ENCODE measurements at places on chromosomes 5 and 9. TPM values are rescaled to one million over a fixed set of nuclear protein-coding genes. Genes with fewer than 3 reads are reported as not detected.

DNA sequence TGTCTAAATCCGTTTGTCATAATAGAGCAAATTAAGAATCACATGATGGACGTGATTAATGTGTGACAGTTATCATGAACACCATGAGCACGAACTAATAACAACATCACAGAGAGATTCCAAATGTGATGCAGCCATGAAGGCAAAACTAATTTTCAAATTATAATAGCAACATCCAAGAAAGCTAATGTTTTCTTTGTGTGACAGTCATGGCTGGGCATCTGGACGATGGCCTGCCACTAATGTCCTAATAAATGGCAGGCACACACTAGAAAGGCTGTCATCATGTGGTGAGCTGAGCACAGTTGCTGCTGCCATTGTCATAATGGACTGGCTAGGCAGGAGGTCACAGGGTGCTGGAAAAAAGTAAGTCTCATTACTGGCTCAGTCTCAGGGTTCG lies 280.0 kb upstream of the EFNA5 start:
- no peak for DNase-seq

- no peak for DNase-seq
These were observed 191.5 kb downstream of the ERCC6L2 start for GRCh38 chr9:96067004-96067403.

DNA sequence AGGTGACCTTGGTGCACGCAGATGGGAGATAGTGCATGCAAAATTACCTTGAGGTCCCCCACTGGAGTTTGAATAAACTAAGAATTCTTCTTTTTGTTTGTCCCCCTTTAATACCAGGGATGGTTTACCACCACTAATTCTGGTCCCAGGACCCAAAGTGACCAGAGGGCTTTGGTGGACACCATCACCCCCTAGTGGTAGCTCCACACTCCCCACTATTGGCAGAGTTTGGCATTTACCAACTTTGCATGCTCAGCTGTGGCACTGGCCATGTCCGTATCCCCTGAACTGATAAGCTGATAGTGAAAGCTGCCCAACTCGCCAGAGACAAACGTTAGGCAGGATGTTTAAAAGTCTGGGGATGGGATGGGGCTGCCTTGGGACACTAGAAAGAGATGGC lies 3.3 kb downstream of the ASTN2 start:
- no peak for DNase-seq

GRCh38 chr5:60066502-60066901 lies 173.0 kb upstream of the PDE4D start:
- peak; percentile 39 for DNase-seq

GRCh38 chr5:159819591-159820411 lies 96.5 kb upstream of the ADRA1B start:
- no peak for DNase-seq

CBY3 gene
- polyA plus RNA-seq = not detected

GDF9 gene
- 0.20 TPM for polyA plus RNA-seq

DNA sequence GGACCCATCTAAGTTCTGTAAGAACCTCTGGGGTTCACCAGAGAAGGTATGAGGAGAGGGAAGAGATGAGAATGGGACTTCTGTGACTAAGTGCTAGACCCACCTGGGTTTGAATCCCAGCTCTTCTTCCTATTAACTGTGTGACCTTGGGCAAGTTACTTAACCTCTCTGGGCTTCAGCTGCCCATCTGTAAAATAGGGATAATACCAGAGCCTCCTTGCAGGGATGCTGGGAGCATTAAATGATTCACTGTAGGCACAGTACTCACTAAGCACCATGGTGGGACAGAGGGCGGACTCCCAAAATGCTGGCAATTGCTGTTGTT lies 53.6 kb downstream of the WHRN start:
- no peak for DNase-seq

GRCh38 chr9:26247861-26248260 lies 569.6 kb upstream of the TUSC1 start:
- DNase-seq = no peak

ARID3C gene
- polyA plus RNA-seq = not detected

GRCh38 chr9:125986966-125987365 lies 239.8 kb downstream of the PBX3 start:
- no peak for DNase-seq

DNAJC21 gene
- polyA plus RNA-seq = 19.6 TPM

DNA sequence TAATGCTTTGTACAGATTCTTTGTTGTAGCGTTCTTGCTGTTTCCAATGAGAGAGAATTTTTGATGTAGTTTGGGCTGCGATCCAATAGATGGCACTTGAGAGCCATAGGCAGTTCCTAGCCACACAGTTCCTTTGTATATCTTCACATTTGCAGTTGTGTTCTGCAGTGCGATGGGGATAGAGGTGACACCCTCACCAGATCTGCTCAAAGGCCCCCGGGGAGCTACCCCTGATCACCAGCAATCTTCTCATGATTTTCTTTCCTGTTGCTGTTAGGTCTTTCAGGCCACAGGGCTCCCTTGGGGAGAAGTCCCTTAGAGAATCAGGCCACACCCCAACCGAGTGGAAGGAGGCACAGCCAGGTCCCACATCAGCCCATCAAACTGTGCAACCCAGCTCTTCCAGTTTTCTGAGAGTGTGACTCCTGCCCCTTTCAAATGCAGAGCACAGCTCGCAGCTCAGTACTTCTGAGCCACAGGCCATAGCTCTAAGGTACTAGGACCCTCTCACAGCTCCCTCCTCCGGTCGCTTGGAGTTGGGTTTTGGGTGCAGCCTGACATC lies 353.7 kb downstream of the SLCO4C1 start:
- DNase-seq = no peak

SLC25A2 gene
- polyA plus RNA-seq = not detected

DNA sequence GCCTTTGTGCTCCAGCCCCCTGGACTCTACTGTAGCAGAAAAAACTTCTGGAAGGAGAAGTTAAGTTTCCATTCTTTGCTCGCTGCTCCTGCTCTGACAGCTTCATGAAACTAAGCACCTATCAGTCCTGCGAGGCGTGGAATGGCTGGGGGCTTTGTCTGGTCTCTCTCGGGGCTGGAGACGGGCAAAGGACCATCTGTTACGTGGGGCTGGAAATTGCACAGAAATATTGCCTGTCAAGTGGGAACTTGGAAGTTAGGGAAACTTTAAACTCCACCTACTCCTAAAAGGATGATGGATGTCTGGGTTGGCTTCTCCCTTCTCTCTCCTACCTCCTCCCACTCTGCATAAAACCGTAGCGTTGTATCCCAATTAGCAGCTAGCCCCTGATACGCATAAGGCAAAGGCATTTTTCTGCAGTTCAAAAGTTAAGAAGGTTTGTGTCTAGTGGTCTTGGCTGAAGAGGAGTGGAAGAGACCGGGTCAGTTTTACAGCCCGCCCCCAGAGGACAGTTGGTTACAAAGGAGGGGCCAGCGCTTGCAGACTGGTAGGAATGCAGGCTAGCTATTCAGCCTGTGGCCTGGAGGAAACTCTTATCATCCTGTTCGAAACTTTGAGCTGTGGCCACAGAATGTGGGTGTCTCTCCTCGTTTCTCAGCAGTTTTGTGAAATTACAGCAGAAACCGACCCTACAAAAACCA lies 1.3 kb downstream of the FBXL7 start:
- no peak for DNase-seq

- no peak for DNase-seq
These were observed 491 bp downstream of the APC start for GRCh38 chr5:112738191-112738560.

SLC6A3 gene
- not detected for polyA plus RNA-seq

DNA sequence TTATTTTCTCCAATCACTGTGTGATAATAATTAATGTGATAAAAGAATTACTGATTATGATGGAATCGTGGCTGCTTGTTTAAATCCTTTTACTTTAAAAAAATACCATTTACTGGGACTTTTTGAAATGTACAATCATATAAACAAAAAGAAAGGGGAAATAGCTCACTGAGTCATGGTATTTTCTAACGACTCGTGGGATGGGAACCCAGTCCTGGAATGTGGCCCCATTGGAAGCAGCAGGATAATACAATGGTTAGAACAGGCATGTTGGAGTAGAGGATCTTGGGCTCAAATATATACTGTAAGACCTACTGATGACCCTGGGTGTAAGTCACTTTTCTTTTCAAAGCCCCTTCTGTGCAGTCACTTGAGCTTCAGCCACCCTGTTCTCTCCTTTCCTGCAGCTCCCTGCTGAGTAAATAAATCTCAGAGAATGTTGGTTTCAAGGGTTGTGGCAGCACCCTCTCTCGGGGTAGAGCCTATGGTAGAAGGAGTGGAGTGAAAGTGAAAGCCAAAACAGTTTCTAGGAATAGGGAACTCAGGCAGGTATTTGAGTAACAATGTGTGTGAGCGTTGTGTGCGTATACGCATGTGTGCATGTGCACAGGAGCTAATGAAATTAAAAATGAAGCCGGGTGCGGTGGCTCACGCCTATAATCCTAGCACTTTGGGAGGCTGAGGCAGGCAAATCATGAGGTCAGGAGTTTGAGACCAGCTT lies 40.8 kb upstream of the LARP1 start:
- DNase-seq = no peak

SPAG8 gene
- 0.50 TPM for polyA plus RNA-seq

CNTRL gene
- polyA plus RNA-seq = 3.6 TPM

GRCh38 chr9:17863924-17864323 lies 285.1 kb downstream of the SH3GL2 start:
- no peak for DNase-seq

DNA sequence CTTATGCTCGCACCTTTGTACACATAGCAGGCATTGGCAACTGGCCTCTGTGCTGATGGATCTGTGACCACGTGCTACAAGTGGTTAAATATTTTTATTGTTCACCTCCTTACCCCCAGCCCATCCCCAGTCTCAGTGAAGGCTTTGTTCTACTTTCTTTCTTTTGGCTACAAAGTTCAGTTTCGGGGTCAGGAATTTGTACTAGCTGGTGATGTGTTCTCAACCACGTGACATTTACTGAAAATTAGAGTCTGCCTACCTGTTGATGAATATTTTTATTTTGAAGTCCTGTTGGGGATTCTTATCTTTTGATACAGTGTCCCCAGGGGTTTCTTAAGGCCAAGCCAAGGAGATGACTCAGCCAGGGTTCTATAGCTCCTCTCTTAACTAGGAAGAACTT lies 47.8 kb downstream of the C9orf57 start:
- DNase-seq = no peak

GRCh38 chr5:115532517-115532916 lies 12.1 kb downstream of the FEM1C start:
- DNase-seq = no peak

ZFP62 gene
- 9.3 TPM for polyA plus RNA-seq

DNA sequence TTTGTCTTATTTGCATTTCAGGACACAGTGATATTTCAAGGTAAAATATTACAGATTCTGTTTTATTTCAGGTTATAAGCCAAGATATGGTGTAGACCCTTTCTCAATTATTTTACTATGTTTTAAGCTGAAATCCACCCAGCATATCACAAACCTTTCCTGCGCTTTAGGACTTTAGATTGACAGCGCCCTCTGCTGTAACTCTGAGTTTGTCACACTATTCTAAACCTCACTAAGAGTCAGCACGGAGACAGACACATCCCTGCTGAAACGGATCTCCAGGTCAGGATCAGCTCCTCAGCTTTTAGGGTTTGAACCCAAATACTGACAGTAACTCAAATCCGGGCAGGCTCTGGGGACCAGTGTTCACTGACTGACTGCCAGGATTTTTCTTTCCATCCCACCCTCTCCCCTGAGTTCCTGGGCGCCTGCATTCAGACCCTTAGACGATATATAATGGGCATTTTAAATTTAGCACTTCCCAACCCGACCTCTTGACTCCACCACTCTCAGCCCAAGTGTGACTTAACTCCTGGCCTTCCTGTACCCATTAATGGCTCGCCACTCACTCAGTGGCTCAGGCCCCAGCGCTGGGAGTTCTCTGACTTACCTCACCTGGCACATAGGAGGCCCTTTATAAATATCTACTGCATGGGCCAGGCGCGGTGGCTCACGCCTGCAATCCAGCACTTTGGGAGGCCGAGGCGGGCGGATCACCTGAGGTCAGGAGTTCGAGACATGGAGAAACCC lies 33.5 kb downstream of the TLX3 start:
- no peak for DNase-seq

NAA35 gene
- polyA plus RNA-seq = 9.8 TPM

DNA sequence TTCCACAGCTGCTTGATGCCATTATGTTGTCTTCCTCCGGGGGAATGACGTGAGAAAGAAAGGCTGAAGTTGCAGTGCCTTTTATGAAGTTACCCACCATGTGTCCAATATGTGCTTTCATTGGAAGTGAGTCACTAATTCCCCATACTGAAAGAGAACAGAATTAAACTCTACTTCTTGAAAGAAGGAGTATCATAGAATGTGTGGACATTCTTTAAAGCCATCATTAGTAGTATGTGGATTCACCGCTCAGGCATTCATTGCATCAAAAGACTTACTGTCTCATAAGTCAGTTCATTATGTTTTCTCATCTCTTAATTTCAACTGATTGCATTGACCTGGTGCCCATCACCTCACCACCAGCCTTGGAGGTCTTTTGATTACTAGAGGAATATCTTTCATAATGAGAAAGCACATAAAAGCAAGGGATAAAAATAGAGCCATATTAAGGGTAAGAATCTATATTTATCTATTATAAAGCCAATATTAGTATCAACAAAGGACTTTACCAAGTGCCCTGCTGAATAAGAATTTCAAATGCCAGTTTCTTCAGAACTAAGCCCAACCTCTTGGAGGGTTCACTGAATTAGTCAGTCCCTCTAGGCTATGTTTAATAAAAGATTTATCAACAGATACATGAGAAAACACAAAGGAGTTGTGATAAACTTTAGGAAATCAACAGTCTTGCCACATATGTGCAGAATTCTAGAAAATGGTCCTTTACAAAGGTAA lies 516.1 kb downstream of the NTRK2 start:
- no peak for DNase-seq

- DNase-seq = no peak
These were observed 74.6 kb downstream of the GOLPH3 start for GRCh38 chr5:32099486-32100035.

- no peak for DNase-seq
These were observed 3.3 kb upstream of the CDC20B start for GRCh38 chr5:55176176-55176818.

Measured in BJ (cell line).